Prostate gland (tissue), 2 donors: ENCODE measurements at places on chromosomes 1 and 21. TPM values are rescaled to one million over a fixed set of nuclear protein-coding genes. Genes with fewer than 3 reads are reported as not detected.

DNA sequence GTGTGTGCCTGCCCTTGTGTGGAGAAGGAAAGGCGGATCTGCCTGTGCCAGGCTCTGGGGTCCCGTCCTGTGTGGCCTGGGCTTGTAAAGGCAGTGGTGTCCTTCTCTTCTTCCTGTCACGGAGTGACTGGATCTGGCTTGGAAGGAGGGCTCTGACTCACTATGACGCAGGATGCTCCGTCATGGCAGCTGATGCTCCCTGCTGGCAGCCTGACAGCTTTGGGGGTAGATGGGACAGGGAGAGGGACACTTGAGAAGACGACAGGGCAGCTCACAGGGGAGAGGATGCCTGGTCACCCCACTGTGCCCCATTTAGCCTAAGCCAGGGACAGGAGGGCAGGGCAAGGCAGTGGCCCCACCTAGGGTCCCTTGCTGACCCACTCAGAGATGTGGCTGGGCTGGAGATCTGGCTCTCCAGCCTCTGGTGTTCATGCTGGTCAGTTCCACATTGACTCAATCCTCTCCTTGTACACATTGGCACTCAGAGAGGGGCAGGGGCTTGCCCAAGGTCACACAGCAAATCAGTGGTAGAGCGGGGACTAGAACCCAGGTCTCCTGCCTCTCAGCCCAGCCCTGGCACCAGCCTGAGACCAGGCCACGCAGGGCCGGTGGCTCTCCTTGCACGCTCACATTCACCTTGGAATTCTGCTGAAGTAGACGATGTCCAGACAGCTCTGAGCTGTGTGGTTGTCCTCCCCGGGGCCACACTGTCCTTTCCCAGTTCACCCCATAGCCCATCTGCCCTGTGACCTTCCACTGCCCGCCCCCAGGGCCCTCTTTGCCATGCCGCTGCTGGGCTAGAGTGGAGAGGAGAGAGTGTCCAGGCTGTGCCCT, 2.8 kb upstream of the FAM131C start:
- no peak for DNase-seq
- H3K36me3 ChIP-seq: no peaks in the 10 kb centered on the region
- H3K27ac ChIP-seq: no peak overlapping the region
- H3K27me3 ChIP-seq: no peaks in the 10 kb centered on the region
- peaks cover 2% of the 10 kb centered on the region for H3K4me1 ChIP-seq
- H3K4me3 ChIP-seq: no peak overlapping the region

FCRL5 gene
- total RNA-seq: 1.3 TPM

GRIK3 gene
- total RNA-seq: 5.9 TPM

TNFRSF8 gene
- 0.32 TPM for total RNA-seq

DNA sequence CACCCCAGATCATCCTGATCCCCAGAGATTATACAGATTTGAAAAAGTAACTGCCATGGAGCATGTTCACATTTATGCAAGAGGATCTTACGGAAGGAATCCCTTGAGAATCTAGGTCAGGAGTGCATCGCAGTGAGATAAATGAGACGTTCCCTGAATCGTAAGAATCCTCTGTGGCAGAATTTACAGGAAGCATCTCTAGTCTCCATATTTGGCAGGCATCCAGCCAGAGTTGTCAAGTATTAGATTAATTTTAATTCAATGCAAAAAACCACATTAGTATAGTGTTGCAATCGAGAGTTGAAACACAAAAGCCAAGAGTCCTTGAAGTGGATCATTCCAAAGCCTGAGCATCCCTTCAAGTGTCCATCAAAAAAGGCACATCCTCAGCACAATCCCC, 100.8 kb downstream of the RRAGC start:
- no peak overlapping the region for H3K27ac ChIP-seq
- no peaks in the 10 kb centered on the region for H3K4me1 ChIP-seq
- peaks cover 4% of the 10 kb centered on the region for H3K27me3 ChIP-seq
- no peak for DNase-seq

DNA sequence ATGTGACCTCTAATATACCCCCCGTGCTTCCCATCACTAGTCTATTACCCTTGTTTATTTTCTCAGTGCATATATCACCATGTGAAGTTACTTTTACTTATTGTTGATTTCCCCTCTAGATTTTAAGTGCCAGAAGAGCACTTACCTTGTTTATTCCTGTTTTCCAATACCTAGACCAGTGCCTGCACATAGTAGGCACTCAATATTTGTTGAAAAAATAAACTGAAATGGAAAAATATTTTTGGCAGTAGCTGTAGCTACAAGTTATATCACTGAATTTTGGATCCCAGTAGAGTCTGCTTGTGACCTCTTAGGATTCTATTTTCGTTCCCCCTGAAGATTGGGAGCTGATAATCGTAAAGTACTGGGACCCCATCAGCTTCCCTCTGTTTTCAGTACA, 32.0 kb upstream of the FOXE3 start:
- no peaks in the 10 kb centered on the region for H3K27me3 ChIP-seq
- no peak for DNase-seq
- H3K4me3 ChIP-seq: no peak overlapping the region
- no peak overlapping the region for H3K27ac ChIP-seq
- H3K36me3 ChIP-seq: no peaks in the 10 kb centered on the region
